T-helper 1 cell (primary cell): ENCODE measurements at places on chromosomes 5 and 9.

GRCh38 chr9:123353984-123354591, 1.9 kb upstream of the CRB2 start:
- peak; percentile 17 for DNase-seq

DNA sequence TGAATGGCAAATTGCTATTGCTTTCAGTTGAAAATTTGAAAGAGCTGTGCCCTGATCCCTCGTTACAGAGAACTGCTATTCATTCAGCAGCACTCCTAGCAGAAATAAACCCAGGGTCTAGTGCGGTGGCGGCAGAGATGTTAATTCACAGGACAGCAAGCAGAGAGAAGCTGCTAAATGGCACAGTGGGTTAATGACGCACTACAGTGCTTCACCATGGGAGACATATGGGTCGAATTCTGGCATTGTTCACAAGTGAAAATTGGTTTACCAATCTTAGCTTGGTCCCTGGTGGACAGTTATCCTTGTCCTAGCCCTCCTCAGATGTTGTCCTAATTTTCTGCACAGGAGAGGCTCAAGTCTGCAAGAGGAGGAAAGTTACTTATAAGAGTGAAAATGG, 807.4 kb downstream of the TLE1 start:
- no peak for DNase-seq

DNA sequence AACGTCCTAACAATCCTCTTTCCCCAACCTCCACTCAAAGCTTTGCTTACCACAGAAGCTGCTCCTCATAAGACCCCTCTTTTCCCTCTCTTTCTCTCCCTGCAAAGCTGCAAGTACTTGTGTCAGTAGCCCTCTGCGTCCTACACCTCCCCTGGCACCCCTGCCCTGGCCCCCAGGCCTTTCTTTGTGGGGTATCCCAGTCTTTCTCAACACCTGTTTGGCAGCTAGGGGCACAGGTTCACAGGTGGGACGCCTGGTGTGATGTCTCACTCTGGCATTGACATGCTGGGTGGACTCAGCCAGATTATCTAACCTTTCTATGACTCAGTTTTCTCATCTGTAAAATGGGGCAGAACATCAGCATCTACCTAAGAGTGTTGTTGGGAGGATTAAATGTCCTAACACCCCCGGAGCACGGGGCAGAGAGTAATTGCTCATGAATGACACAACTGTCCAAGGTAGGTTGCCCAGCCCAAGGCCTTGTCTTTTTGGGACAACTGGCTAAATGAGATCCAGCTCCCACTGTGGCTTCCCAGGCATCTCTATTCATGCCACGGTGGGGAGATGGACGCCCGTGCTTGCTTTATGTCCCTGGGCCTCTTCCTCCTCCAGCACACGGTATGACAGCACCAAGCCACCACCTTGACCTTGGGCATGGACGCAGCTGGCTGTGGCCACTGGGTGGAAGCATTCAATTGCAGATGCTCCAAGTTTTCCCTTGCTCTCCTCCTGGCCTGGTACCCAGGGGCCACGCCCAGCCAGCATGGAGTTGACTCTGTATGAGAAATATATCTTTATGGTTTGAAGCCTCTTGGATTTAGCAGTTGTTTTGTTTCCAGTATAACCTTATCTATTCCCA, 190.4 kb downstream of the RGS3 start:
- no peak for DNase-seq

- DNase-seq, result no peak
Observed at GRCh38 chr9:406886-407654, 192.4 kb downstream of the DOCK8 start.

DNA sequence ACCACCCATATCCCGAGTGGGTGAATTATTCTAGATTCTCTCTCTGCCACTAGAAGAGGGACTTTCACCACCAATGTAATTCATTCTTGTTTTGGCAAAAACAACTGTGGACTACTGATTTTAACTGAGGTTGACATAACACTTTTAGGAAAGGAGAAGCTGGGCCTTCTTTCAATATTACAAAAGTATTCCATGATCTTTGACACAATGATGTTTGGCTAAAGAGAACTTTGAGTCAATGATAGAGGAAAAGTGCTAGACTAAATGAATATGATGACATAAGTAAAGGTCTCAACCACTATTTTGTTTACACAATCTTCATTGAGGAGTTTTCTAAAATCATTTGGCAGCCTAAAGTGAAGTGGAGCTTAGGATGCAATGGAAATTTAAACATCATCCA, 336.9 kb upstream of the PDE4D start:
- DNase-seq, result no peak

DNA sequence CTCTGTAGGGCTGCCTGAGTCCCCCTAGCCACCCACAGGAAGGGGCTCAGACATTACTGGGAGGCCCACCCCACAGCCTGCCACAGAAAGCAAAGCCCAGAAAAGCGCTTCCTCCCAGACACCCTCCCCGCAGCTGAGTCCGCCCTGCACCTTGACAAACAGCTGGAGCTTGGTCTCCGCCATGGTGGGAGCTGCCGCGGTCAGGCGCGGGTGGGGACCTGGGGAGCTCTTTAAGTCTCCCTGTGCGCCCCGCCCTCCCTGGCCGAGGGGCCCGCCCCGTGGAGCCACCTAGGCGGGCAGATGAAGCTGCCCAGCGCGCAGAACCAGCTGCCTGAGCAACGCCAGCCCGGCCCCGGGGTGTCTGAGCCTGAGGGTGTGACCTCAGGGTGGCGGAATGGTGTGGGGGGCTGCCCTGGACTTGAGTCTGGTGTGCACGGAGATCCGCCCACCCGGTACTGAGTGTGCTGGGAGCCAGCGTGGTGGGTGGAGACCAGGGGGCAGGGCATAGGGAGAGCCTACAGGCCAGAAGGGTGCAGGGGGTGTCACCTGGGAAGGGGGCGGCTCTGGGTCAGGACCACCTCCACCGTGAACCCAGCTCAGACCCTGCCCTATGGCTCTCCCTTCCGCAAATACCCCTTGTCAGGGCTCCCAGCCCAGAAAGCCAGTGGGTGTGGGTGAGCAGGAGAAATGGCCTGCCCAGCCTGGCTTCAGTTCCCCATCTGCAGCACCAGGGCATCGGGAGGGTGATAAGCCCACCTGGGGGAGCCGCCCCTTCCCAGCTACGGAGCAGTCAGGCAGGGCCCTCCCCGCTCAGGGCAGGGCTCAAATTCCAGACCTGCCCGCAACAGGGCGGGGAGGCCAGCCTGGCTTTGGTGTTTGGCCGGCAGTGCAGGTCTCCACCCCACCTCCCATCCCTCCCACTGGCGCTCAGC, at the start of gene CLIC3:
Gene CLIC3 (minus strand): TSS at position 208 of the 932 bp plus-strand sequence. CDS start 25 bp downstream, at position 183.
- peak; percentile 13 for DNase-seq
